ENCODE measurements at places on chromosomes 12 and 14.

DNA sequence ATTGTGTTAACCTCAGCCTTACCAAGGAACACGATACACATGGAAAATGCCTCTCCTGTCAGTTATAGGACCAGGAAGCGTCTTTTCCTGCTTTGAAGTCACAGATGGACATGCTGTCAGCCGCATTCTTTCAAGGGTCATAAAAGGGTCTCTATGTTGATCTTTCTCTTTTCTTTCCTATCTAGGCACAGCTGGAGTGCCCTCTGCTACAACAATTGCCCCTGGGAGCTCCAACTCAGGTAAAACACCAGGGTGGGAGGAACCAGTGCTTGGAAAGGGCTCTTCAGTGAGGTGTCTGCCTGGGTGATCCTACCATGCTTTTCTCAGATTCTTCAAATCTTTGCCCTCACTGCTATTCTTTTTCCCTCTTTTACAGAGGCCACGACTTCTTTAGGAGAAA, 157.4 kb upstream of the CNTN1 start:
- DNase-seq = no peak

DNA sequence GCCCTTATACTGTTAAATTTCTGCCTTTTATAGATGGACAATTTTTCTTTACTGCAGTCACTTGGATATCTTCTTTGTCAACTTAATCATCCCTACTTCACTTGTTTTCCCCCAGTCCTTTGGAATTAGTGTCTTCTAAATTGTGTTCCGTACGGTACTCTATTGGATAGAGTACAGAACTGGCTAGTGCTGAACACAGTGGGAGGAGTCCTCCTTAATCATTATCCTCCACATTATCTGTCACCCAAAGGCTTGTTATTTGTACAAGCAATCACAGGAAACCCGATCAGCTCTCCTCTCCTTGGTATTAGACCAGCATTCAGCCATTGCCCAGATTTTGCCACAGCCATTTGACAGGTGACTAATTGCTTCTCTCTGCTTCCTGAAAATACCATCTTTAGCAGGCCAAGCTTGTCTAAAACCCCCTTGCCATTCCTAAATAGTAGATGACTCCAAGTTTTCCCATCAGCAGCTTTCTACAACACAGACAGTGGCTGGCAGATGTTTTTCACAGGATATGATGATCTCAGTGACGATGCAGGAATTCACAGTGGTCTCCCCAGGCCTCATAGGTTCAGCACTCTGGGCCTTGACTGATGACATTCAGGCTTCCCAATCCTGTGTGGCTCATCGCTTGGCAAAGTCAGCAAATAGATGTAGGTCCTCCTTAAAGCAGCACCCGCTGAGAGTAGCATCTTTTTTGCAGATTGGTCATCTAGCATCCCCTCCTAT, 216.0 kb upstream of the RGS6 start:
- no peak for DNase-seq

DNA sequence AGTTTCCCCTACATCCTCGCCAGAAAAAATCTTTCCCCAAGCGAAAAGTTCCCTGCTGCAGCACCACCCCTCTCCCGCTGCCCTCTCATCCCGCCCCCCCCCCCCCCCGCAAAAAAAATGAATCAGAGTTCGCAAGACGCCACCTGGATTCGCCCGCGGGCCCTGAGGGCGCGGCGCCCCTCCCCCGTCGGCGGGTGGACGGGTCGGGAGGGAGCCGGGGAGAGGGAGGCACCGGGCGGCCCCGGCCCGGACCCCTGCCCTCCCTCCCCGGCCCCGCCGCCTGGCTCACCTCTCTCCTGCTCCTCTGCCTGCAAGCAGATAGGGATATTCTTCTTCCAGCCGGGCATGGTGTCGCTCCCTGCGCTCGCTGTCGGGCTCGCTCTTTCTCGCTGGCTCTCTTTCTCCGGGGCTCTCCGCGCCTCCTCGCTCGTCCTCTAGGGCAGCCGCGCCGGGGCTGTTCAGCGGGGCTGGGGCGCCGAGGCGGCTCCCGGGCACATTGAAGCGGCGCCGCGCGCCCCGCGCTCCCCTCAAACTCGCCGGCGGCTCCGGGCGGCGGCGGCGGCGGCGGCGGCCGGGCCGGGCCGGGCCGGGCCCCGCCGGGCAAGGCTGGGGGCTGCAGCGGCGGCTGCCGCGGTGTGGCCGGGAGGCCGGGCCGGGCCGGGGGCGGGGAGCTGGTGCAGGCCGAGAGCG, 200.3 kb upstream of the CAND1 start:
- peak; percentile 54 for DNase-seq

- peak; percentile 79 for DNase-seq
Observed at GRCh38 chr14:23154964-23155587, 28.4 kb downstream of the SLC7A8 start.

DNA sequence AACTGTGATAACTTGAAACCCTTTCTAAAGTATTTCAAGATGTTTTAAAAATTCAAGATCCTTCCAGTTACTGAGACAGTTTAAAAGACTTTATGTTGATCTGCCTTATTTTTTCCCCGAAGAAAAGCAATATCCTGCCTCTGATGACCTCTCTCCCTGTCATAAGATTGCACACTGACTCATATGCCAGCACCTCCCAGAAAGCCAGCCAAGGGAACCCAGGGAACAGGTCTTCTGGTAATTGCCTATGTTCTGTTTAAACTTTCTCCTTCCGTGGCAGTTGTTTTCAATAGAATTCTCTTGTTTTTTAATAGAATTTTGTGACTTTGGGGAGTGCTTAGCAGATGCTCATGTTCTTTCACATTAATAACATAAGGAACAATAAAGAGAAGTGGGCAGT, 300.2 kb upstream of the PRKD1 start:
- no peak for DNase-seq

- DNase-seq = no peak
Observed at GRCh38 chr14:74988131-74988530, 14.6 kb upstream of the EIF2B2 start.

DNA sequence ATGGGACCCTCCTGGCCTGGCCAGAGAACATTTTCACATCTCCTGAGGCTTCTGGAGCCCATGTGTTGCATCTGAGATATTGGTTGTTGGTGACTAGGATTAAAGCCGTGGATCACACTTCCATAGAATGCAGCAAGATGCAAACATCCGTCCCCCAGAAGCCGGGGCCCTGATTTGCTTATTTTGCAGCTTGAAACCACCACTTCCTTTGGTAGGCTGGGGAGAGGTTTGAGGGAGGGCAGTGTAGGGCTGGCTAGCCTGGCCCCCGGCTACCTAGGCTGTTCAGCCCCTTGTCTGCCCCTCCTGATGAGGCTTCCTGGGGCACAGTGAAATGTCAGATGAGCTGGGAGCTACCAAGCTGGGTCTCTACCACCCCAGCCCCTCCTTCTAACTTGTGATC, 209.7 kb upstream of the PWP1 start:
- no peak for DNase-seq

GRCh38 chr14:92687681-92688433, 60.6 kb downstream of the LGMN start:
- peak; percentile 88 for DNase-seq

DNA sequence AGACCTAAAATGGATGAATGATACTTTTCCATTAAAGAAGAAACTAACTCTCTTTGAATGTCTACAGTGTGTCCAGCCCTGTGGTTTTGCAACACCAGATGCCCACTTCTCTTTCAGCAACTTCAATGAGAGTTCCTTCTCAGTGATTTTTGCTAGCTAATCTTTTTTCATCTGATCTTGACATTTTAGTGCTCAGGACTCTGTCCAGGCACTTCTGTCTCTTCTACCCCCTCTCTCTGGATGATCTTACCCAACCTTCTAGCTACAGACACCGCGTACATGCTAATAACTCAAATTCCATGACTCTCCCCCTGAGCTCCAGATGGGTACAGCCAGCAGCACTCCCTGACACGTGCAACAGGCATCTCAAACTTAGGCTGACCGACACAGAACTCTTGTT, 161.1 kb upstream of the FOXN3 start:
- no peak for DNase-seq

DNA sequence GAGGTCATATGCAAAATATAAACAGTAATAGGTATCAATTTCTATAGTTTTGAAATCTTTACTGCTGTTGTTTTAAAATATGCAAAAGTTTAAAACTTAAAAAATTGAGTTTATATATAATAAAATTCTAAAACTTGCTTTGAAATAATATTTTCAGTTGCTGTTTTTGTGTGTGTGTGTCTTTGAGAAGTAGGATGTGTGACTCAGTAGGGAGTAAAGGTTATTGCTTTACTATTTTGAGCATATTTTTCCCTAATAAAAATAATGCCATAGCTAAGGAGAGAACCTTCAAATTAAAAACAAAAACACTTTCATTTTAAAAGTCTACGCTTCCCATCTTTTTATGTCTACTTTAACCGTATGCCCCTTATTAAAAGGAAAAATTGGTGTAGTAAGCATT, 238.1 kb downstream of the FBXL14 start:
- no peak for DNase-seq

GRCh38 chr14:101736585-101736984, 24.9 kb upstream of the PPP2R5C start:
- DNase-seq = no peak

- DNase-seq = peak; percentile 38
Observed at GRCh38 chr12:50734409-50735263, 29.3 kb upstream of the ATF1 start.

DNA sequence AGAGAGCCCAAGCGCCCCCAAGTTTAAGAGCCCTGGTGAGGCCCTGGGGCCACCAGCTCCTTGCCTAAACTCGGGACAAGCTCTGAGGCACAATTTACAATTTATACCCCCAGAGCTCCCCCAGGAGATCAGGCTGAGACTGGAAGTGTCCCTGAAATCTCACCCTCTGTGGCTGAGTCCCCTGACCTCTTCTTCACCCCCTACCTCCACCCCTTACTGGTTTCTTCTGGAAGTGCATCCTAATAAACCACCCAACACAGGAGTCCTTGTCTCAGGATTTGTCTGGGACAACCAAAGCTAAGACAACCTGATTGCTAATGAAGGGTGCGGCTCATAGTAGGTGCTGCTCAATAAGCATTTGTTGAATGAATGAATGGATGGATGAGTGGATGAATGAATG, 206.4 kb downstream of the BCL11B start:
- DNase-seq = no peak

DNA sequence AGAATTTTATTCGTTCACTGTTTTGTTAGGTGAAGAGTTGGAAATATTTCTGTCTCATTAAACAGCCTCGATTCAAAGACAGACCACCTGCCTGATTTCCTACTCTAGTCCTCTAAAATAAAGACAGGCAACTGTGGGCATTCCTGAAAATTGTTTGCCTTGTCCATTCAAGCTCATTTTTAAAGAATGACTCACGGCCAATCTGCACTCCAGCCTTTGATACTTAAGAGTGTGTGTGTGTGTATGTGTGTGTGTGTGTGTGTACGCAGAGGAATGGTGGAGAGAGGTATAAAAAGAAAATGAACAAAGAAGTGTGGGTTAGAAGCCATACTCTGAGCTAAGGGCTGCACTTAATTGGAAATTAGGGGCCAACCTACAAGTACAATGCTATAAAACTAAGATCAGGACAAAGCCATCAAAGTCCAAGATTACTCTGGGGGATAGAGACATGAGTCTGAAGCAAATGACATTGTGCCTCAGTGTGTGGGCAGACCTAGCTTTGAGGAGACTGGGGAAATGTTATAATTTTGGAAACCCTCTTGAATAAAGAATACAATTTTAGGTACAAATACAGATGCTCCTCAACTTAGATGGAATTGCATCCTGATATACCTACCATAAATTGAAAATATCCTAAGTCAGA, 45.6 kb upstream of the SOCS2 start:
- no peak for DNase-seq

DNA sequence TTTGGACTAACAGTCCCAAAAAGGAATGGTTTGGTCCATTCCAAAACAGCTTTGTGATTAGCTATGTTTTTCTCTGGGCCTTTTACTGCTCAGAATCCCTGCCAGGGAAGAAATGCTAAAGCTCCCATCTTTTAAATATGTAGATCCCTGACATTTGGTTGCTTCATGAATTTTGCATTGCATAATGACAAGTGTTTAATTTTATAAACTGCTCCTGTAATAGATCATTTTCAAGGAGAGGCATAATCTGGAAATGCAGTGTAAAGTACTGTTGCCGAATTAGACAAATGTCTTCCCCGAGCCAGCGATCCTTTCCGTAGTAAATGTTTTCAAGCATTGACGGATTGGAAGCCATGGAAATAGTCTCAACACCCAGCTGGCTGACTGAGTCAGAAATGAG, 291.3 kb upstream of the PRKD1 start:
- DNase-seq = no peak

DNA sequence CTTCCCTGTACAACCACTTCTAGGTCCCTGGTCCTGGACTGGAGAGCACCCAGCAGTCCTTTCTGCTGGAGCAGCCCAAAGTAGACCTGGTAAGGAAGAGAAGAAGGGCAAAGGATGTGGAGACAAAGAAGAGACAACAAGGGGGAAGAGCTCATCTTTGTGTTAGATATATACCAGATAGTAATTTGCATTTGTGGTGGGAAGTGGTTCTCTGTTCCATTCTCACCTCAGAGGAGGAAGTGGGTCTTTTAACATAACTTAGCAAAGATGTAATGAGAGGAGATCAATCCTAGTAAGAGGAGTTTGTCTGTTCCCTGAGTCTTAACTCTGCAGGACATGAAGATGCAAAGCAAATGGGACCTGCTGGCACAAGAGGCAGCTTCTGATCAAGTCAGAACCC, 8.0 kb downstream of the CCDC198 start:
- DNase-seq = no peak

DNA sequence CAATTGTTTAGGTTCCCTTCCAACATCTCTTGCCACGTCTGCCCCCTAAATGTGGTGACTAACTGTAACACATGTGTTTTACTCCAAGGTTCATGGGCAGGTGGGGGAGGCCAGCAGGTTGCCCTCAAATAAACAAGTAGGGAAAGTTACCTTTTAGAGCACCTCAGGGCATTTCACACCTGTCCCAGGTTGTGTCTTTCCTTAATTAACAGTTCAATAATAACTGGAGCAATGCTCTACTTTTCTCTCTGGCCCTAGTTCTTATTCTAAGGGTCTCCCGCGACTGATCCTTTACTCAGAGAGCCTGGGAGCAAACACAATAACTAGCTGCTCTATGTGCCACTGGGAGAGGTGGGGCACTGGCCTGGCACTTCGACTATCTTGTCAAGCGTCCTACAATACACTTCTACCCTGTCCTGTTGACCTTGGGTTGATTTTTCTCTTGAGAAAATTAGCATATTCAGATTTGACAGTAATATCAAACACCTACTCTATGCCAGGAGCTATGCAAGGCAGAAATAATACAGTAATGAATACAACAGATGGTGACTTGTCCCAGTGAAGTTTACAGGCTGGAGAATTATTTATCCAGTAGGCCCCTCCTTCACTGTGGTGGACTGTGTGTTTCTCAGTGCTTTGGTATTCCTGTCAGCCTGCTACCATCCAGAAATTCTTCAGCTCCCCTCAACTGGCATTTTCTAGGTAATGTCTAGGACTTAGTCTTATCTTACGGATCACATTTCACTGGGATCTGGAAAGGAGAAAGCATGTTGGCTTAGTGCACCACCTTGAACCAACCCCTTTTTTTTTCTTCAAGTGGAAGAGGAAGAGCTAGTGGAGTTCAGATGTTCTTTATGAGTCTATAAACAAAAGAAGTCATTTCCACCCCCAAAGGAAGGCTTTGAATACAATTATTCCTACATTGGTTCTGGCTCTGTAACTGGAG, 202.6 kb downstream of the CRADD start:
- DNase-seq = no peak

- DNase-seq = no peak
Observed at GRCh38 chr12:132157733-132158409, 13.6 kb downstream of the NOC4L start.

Data from WERI-Rb-1 (cell line).